ENCODE measurements at places on chromosomes 5 and 9. TPM values are rescaled to one million over a fixed set of nuclear protein-coding genes. Genes with fewer than 3 reads are reported as not detected.

- DNase-seq, result no peak
Measured at GRCh38 chr9:68851657-68852056, 146.6 kb downstream of the PIP5K1B start.

VCP gene
- total RNA-seq, result 409 TPM

DNA sequence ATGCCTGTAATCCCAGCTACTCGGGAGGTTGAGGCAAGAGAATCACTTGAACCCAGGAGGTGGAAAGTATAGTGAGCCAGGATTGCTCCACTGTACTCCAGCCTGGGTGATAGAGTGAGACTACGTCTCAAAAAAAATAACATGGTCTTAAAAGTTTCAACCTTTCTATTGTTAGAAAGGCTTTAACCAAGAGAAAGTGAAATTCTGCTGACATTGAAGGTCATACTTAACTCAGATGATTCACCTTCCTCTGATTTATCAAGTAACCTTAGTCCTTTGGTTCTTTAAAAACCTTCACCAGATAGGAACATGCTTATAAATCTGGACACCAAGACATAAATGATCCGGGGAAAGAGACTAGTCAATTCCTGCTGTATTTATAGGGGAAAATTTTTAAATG lies 73.3 kb downstream of the FER start:
- no peak for DNase-seq

DNA sequence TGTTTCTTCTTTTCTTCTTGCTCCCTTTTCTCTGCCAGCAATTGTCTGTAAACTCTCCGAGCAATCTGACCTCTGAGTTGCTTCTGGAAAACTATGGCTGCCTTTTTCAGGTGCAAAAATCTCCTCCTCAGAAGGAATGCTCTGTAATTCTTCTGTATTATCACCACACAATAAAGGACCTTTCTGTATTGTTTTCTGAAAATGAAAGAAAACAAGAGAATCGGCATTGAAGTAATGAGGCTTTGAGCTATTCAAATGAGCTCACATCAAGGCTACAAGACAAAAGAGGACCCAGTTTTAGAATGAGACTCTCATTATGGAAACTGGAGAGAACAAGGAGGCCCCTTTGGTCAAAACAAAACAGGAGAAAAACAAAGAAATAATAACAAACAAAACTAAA lies 86.2 kb upstream of the RETREG1 start:
- no peak for DNase-seq

CMBL gene
- total RNA-seq, result 12.6 TPM

GRCh38 chr9:98536542-98537173 lies 172.1 kb downstream of the GABBR2 start:
- DNase-seq, result peak; percentile 76

GRCh38 chr5:1277781-1278180 lies 17.1 kb downstream of the TERT start:
- DNase-seq, result no peak

DNA sequence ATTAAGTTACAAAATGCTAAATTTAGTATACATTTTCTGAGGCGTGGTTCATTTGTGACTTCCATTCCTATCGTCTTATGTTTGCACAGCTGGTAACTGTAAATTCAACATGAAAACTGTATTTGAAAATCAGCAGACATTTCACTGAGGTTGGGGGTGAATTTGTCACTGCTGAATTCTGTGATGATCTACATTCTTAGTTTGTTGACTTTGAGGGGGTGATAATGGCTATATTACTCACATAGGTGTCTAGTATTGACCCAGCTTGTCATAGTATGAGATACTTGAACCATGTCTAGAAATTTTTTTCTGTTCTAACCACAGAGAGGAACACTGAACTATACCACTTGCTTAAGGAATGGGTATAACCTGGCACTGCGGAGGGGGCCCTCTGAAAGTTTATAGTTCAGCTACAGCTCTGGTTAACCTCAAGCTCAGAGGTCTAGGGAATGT lies 313.3 kb downstream of the PIK3R1 start:
- DNase-seq, result no peak

GRXCR2 gene
- not detected for total RNA-seq

GRCh38 chr5:172559004-172559932 lies 81.8 kb upstream of the NEURL1B start:
- no peak for DNase-seq

All from H9 (cell line).